ENCODE measurements at places on chromosomes 2 and 18.

GRCh38 chr2:178997477-178997876 is 52.5 kb downstream of the CCDC141 start:
- no peak for DNase-seq

DNA sequence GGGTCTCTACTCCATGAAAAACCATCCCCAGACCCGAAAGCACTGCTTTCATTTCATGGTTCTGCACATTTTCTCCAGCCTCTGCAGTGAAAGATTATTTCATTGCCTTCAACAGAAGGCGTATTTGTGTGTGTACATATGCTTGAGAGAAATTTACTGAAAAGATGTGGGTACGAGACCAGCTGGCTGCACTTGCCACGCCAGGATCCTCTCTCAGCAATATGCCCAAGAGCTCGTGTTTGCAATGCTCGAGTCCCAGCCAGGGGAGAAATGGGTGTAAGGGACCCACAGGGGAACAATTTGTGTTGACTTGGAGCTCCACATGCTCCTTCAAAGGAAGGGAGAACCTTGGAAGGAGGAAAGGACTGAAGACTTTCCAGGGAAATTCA is 37.3 kb downstream of the TMEM177 start:
- DNase-seq: no peak

DNA sequence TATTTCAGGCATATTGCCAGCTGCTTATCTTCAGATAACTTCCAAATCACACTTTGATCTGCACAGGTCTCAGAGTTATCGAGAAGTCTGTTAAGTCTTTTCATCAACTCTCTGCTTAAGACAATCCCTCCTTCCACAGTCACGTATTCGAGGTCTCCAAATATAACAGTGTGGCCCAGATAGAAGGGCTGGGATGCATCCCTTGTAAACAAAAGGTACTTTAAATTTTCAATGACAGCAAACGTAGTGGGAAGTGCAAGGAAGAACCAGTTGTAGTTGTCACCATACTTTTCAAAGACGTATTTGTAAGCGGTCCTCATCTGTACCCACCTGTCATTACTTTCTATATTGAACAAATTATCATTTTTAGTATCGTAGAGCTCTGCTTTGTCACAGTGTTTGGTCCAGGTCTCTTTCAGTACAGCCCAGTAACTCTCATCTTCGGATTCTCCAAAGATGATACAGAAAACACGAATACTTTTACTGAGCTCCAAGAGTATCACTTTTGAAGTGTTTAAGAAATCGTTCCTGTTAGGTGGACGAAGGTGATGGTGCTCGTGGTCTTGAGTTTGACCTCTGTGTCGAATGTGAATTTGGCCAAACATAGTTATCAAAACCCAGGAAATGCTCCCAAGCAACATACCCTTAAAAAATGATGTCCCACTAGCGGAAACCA is 445 bp downstream of the C1GALT1C1L start:
- DNase-seq: no peak

DNA sequence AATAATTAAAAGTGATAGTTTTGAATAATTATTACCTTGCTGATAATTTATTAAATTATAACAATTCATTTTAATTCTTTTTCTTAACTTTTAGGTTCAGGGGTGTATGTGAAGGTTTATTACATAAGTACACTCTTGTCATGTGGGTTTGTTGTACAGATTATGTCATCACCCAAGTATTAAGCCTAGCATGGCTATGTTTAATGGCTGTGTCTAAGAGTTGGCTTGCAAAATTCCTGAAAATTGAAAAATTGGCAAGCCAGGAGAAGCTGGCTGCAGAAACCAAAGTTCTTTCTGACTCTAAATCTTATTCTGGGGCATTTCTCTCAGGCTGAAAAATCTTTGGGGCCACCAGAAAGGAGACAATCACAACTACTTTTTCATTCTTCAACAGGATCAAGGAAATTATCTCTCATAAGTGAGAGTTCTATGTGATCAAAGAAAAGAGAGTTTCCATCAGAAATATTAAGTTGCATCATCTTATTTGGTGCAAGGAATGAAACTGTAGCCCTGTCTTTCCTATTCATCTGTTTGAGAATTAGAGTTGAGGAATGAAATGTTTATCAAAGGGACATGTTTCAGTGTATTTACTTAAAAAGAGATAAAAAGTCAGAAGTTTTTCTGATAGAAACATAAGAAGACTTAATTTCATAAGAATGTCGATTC is 412.1 kb upstream of the CDH2 start:
- no peak for DNase-seq

DNA sequence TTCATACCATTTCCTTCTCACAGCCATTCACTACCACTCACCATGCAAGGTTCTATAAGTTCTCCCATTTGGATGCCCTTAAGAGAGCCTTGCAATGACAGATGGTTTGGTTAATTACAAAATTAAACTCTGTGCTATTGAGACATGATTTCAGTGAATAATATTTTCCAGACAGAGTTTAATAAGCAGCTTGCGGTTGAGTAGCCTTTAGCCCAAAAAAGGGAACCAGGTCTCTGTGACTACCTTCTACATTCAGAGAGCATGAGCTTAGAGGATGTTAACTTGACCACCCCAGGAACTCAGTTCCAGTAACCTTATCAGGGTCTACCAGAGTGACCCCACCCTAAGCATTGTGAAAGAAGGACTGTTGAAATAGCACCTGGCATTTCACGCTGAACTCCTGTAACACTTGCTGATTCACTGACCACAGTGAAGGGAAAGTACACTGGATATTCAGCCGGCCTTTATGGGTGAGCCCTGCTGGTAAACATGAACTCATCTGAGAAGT is 1173.1 kb upstream of the ZEB2 start:
- DNase-seq: no peak

GRCh38 chr2:23684395-23685176 is 242.3 kb downstream of the ATAD2B start:
- no peak for DNase-seq

DNA sequence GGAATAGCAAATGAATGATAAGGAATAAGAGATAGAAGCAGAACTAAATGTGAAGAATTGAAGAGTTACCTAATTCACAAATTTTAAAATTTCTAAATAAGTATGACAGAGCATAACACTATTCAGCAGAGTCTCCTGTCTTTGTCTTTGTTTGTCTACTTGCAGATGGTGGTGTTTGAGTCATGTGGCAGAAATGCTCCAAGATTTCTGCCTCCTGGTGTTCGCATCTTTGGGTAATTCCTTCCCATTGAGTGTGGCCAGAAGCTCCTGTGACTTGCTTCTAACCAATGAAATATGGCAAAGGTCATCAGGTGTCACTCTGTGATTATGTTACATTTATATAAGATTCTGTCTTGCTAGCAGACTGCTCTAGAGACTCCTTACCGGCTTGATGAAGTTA is 45.6 kb upstream of the GALNT3 start:
- DNase-seq: no peak

All from NT2/D1 (cell line).